ENCODE measurements at places on chromosomes 12 and 14.

DNA sequence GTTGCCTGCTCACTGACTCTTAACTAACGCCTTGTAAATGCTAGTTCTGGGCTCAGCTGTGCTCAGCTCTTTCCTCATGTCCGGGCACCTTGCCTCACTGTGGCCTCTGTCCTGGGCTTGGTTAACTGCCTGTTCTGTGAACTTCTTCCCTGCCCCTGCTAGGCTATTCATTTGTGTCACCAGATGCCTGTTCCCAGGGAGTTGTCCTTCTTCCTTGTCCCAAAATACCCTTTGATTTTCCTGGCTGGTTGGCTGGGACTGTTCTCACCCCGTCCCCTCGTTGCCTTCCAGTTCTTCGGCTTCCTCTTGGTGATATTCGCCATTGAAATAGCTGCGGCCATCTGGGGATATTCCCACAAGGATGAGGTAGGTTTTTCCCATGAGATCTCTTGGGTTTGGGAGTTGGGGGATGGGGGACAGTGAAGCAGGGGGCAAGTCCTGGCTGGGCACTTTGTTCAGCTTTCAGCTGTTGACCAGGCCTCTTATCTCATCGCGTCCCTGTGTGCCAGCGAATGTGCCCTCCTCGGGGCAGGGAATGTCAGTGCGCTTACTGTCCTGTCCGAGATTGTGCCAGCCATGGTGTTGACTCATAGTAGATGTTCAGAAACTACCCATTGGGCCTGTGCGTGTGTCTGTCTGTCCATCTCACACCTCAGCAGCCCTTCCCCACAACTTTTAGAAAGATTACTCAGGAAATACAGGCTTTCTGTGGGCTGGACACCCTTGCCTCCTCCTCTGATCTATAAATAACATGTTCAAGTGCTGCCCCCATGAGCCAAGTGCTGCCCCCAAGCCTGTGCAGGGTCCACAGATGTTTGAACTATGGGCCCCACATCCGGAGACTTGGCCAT is 33.1 kb downstream of the CD9 start:
- no peak for DNase-seq

DNA sequence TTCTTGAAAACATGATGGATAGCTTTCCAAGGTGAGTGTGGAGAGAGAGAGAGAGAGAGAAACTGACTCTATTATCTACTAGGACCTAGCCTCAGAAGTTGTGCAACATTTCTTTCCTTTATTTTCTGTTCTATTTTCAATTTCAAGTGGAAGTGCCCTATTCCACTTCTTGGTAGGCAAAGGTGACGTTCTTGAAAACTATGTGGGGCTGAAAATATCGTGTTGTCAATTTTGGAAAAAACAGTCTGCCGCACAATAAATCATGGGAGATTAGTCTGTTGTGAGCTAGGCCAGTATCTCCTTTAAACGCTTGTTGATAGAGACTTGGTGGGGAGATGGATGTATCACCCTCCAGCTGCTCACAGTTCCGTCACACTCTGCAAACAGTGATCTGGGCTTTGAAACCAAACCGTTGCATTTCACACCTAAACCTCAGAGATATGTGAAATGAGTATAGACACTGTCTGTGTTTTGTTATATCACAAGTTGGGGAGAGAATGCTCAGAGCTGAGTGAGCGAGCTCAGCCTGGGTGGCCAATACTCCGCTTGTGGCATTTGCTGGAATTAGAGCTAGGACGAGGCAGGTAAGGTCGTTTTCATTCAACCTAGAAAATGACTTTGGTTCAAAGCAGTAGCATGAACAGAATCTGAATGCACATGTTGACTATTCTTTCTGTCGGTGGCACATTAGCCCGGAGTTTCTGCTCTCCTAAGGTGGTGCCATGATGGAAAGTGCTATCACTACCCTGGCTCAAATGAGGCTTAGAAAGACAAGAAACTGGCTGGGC is 75.1 kb upstream of the ST8SIA1 start:
- peak; percentile 15 for DNase-seq

GRCh38 chr14:84804468-84804867 is 725.5 kb upstream of the FLRT2 start:
- DNase-seq: no peak

DNA sequence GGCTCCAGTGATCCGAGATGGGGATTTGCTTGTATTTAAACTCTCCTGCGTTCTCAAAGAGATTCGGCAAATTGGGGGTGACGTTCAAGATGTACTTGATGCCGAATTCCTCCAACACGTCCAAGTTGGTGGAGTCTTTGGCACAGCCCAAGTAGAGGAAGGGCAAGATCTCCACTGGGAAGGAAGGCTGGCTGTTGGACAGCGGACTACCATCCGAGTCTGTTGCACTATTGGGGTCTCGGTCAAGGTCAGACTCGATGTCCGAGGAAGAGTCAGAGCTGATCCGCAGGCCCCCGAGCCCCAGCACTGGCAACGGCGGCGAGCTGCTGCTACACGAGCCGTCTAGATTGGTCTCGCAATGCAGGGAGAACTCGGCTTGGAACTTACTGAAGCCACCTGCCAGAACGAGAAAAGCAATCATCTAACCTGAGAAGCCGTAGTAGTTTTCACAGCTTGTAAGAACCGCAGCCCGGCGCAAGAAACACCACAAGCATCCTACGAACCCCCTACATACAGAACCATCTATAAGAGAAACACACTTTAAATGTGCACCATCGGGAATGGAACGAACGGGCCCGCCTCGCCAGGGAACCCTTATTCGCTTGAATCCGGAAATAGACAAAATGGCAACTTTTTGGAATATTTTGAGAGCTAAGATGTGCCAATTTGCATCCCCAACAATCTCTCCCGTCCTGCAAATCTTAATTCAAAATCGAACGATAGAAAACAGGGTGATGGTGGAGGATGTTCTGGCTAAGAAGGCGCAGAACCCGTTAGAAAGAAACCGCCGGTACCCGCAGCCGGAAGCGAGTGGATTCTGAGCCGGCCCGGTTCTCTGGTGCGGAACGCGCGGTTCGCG is 1.4 kb downstream of the DUSP6 start:
- DNase-seq: peak; percentile 10

Data from activated CD4-positive, alpha-beta T cell treated with anti-CD3 and anti-CD28 coated beads, Interleukin-2, amount 50 U/mL, for 4 hours (primary cell).